Stimulated activated CD8-positive, alpha-beta memory T cell treated with anti-CD3 and anti-CD28 coated beads, Interleukin-7, amount 100 ng/mL, for 1 hour (primary cell): ENCODE measurements at places on chromosomes 11 and 22.

- no peak for DNase-seq
These were observed 286.2 kb upstream of the NARS2 start for GRCh38 chr11:78860720-78861422.

DNA sequence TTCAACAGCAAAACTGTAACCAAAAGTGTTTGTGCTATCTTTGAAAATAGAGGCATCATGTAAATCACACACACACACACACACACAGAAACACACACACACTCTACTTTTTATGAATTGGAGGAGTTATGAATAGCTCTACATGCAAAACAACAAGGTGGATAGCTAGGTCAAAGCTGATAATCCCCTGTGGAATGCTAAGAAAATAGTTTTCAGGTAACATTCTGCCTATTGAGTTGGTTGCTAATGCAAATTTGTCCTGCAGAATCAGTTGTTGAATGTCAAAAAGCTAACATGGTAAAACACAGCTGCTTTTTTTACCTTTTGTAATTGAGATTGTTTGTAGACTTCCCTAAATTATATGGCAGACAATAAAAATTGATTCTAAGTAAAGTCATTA is 1658.4 kb upstream of the RAG2 start:
- no peak for DNase-seq

DNA sequence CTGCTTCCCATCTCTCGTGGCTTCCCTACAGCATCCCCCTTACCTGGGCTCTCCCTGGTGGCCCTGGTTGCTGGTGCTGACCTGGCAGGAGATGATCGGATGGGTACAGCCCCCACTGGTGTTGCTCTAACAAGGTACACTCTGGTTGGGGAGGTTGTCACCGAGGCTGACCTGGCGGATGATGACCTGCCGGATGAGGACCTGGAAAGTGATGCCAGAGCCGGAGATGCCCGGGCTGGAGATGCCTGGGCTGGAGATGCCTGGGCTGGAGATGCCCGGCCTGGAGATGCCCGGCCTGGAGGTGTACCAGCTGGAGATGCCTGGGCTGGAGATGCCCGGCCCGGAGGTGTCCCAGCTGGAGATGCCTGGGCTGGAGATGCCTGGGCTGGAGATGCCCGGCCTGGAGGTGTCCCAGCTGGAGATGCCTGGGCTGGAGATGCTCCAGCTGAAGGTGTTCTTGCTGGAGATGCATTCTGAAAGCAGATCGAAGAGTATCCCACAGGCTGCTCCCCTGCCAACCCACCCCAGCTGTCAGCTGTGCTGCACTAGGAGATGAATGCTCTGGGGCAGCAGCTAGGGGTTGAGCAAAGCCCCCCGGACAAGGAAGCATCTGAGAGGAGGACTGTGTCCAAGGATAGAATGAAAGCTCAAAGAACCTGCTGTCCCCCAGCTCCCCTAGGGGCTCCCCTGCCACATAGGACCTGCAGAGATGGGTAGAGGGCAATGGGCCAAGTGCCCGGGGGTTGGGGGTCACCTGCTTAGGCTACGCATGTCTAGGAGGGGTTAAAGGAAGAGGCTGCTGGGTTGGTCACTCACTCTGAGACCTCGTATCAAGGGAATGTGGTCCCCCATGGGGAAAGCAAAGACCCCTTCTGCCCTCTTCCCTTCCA is 10.6 kb downstream of the TMPRSS13 start:
- no peak for DNase-seq

- no peak for DNase-seq
These were observed 280.7 kb upstream of the CADM1 start for GRCh38 chr11:115784796-115785521.

DNA sequence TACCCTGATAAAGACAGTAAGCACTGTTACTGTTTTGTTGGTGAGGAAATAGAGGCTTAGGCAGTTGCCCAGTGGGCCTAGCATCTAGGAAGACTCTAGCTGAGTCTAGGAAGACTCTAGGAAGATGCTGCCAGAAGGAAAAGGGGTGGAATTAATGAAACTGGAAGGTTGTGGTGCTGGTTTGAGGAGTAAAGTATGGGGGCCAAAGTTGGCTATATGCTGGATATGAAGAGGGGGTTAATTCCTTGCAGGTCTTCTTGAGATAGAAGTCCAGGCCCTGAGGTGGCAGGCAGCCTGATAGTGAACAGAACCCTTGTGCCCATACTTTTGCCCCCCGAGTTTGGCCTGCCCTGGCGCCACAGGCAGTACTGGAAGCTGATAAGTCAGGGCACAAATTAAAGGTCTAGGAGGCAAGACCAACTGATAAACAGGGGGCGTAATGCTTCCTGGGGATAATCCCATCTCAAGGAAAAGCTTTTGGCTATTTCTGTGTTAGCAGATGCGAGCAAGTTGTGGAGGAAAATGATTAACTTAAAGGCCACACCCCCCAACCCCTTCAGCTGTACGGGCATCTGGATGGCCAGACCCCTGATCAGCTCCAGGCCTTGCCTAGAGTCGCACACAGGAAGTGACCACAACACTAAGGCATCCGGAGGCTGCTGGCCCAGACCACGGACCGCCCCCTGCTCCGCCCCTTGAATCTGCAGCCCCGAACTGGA is 3.1 kb downstream of the ILK start:
- DNase-seq: peak; percentile 33

DNA sequence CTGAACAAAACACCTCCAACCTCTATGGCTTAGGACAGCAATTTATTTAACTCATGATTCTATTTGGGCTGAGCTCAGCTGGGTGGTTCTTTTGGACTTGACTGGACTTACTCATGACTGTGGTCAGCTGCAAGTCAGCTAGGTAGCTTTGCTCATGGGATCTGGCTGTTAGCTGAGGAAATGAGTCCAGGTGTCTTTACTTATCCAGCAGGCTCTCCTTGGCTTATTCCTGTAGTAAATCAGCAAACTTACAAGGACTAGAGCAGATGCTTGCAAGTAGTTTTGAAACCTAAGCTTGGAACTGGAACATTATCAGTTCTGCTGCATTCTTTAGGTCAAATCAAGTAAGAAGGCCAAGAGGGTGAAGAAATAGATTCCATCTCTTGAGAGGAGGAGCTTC is 8.0 kb upstream of the HIKESHI start:
- no peak for DNase-seq

DNA sequence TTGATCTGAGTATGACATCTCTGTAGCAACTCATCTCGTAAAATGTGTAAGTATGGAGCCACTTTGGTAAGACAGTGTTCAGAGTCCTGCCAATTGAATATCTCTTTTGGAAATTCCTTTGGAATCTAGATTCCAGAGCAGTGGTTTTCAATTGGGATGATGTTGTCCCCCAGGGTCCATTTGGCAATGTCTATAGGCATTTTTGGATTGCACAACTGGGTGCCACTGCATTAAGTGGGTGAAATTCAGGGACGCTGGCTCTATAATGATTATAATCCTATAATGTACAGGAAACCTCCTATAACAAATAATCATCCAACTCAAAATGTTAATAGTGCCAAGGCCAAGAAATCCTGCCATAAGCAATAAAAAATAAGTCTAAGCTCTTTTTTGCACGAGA is 404.8 kb upstream of the RAG2 start:
- DNase-seq: no peak

GRCh38 chr11:112583261-112583893 is 322.7 kb upstream of the PLET1 start:
- no peak for DNase-seq

- DNase-seq: no peak
These were observed 79.5 kb upstream of the SPON1 start for GRCh38 chr11:13883042-13883441.

DNA sequence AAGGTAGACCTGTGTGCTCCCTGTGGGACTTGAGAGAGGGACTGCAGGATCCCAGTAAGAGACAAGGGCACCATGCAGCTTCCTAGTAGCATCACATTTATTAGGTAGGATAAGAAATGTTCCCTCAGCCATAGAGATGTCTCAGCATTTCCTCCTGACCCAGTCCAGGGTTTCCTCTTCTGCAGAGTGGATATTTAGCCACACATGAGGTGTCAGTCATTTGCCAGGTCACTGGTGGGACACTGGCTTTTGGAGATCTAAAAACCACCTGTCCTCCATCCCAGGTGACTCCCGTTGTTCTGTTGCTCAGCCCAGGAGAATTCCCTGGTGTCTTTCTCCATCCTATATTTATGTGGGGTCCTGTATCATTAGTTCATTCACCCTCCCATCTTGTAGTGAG is 117.5 kb upstream of the NNMT start:
- DNase-seq: no peak

- no peak for DNase-seq
These were observed 192.7 kb downstream of the C11orf91 start for GRCh38 chr11:33507967-33508366.

- DNase-seq: no peak
These were observed 73.4 kb downstream of the FBXO7 start for GRCh38 chr22:32548039-32548438.

GRCh38 chr11:102564110-102564509 is 33.6 kb upstream of the MMP7 start:
- no peak for DNase-seq

DNA sequence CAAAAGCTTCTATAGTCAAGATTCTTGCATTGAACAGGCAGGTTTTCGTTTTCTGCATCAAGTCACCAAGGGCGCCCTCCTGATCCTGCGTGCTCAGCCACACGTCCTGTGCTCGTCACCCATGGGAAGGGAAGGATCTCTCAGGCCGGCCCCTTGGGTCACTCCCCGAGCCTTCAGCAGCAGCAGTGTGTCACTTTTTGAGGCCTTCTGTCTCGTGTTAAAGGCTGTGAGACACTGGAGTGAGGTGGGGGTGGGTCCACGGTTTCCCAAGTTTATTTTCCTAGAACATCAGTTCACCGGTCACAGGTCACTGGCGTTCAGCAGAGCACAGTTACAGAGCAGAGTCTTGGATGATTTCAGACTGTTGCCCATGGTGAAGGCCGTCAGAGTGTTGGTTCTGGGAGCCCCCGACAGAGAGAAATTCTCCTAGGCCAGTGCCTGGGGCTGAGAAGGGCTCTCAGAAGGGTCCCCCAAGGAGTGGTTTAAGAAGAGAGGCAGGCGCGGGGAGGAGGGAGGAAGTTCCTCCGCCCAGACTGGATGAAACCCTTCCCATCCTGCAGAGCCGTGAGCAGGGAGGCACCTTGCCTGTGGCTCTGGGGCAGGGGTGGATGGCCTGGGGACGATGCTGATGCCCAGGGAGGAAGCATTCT is 13.5 kb upstream of the ADORA2A start:
- DNase-seq: no peak

- no peak for DNase-seq
These were observed 1.1 kb upstream of the ADM start for GRCh38 chr11:10303558-10304363.

GRCh38 chr11:73147771-73148681 is 5.9 kb upstream of the FCHSD2 start:
- DNase-seq: no peak

GRCh38 chr11:78572394-78572793 is 2.3 kb downstream of the NARS2 start:
- DNase-seq: no peak

GRCh38 chr11:133162227-133162626 is 370.1 kb downstream of the OPCML start:
- no peak for DNase-seq

GRCh38 chr11:76159303-76159937 is 46.9 kb downstream of the WNT11 start:
- no peak for DNase-seq

GRCh38 chr11:129417458-129417857 is 41.8 kb downstream of the BARX2 start:
- DNase-seq: no peak

GRCh38 chr22:23047265-23047664 is 23.1 kb upstream of the GNAZ start:
- no peak for DNase-seq

DNA sequence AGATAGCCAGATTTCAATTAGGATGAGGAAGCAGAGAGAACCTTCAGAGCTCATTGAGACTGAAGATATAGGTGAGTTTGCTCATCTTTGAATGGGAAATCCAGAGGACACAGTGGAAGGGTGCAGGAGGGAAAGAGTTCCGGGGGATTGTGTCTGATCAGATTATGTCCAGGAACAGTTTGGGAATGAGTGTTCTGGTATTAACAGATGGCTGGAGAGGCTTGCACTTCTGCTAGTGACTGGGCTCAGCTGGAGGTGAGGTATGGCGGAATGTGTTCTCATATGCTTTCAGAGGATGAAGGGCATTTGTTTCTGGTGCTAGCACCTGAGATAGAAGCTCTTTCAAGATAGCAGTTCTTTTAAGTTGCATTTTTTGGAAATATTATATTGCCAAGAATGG is 27.6 kb downstream of the ALKBH3 start:
- no peak for DNase-seq

- peak; percentile 21 for DNase-seq
These were observed 751 bp downstream of the ARFGAP3 start for GRCh38 chr22:42856179-42856864.

- no peak for DNase-seq
These were observed 108.3 kb downstream of the CTTN start for GRCh38 chr11:70506658-70506970.

DNA sequence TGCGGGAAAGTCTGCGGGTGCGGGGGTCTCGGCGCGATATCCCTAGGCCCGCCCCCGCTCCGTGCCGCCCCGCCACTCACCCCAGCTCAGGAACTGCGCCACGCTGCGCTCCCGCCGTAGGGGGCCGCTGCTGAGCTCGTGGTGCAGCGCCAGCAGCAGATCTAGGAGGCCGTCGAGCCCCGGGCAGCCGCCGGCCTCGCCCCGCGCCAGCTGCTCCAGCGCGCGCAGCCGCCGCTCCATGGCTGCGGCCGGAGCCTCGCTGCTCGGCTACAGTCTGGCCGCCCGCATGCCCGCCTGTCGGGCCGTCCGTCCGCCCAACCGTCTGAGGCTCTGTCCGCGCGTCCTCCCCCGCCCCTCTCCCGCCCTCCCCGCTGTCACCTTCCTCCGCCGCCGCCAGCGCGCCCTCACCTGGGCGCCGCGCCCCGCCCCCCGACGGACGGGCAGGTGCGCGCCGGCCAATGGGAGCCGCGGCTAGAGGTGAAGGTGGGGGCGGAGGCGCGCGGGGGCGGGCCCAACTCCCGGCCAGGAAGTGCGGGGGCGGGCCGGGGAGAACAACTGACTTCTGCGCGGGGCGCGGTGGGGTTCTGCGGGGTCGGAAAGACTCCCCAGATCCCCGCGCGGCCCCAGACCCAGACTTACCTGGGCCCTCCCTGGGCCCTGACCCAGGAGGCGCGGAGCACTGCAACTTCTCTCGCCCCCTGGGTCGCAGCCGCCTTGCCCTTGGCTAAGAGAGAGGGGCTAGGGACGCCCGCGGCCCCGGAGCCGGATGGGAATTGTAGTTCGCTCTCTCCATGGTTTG is at the start of gene CDC42BPG:
CDC42BPG (minus strand) TSS at position 324 of the 799 bp plus-strand sequence; CDS start at position 240, 84 bp downstream.
- DNase-seq: no peak

DNA sequence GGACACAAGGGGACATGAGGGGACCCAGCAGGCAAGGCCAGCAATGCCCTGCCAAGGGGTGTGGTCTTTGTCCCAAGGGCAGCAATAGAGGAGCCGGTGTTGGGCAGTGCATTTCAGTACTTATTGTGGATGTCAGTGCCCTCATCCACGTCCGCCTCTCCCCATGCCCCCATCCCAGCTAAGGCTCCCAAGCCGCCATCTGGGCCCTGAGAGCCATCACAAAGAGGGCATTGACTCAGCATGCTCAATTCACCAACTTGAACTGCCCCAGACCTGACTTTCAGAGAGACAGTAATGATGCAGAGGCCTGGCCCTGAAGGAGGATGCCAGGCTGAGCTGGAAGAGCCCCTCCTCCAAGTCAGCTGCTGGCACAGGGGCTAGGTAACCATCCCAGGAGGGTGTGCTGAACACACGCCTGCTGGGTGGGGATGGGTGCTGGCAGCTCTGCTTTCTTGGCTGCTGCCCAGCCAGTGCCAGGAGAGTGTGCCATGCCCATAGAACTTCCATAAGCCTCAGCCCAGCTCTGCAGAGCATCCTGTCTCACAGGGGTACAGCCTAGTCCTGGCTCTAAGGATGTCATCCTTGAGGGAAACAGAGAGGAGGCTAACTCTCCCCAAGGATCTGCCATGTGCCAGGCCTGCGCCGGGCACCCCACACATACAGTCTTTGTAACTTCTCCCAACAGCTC is 46.5 kb downstream of the PDE2A start:
- DNase-seq: no peak
